Common myeloid progenitor, CD34-positive (primary cell): ENCODE measurements at places on chromosomes 13 and 19.

- no peak for DNase-seq
Observed at GRCh38 chr13:111513766-111514609, 193.5 kb downstream of the TEX29 start.

DNA sequence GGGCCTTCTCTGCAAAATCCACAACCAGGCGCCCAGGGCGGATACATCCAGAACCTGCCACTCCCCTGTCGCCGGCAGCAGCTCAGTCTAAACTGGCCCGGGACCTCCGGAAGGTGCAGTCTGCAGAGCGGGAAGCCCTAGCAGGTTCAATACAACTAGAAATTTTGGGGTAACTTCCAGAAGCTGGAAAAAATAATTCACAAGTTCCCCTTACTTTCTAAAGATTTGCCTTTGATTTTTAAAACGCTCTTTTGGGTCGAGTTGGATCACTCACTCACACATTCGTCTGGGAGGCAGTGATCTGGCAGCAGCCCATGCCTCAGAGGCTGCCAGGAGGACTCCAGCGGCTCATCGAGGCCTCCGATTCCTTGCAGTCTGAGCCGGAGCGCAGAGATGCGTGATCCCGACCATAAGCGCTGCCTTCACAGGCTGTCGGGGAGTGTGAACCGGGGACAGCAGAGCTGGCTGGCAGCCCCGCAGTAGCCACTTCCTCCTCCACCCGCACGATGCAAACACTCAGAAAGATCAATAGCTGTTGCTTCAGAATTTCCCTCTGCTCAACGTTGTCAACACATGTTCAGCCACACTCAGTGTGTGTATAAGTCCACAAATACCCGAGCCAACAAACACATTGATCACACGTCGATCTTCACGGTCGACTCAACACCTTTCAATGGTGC is 35.6 kb upstream of the ZNF507 start:
- DNase-seq, result no peak

- no peak for DNase-seq
Observed at GRCh38 chr19:58330458-58330857, 3.7 kb downstream of the ZSCAN22 start.

DNA sequence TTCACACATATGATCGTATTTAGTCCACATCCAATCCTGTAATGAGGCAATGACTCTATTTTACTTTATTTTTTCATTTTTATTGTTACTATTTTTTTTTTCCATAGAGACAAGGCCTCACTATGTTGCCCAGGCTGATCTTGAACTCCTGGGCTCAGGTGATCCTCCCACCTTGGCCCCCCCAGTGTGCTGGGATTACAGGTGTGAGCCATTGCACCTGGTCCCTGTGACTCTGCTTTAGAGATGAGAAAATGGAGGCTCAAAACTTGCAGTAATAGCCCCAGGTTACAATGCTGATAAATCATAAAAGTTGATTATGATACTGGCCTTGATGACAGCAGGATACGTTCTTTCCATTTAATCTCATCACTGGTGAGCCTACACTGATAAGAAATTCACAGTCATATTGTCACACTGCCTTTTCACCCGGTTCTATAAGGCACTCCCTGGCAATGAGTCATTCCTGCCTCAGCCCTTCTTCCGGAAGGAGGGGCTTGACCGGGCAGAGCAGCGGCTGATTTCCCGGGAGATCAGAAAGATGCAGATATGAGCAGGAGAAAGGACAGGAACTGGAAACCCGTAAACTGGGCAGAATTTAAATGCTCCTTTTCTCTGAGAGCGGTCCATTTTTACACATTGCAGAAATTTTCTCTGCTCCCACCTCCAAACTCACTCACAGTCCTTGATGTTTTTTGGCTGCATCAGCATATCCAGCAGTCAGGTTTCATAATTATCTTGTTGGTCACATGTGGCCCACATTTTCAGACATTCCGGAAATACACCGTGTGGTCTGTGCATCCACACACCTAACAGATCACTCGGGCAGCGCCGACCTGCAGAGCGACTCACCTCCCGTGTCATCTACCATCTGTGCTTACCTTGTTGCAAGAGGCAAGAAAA is 616.4 kb downstream of the EFNB2 start:
- DNase-seq, result no peak

DNA sequence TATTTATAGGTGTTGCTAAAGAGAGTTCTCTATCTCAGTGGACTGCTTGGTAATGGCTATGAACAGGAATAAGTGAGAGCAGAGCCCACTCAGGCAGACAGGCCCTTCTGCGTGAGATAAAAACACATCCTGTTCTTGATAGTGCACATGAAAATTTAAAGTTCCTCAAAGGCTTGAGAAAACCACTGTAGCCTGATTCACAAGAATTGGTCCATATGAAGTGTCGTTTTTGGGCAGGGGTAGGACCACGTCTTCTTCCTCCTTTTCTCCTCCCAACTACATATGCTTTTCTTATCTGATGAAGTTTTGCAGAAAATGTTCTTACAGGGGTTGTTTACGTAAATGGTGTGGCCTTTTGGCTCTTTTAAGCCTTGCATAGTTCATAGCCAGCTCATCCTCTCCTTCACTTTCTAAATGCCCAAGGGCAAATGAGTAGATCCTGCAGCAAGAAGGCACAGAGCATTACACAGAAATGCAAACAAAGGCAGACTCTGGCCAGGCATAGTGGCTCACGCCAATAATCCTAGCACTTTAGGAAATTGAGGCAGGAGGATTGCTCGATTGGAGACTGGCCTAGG is 53.8 kb downstream of the RNF6 start:
- DNase-seq, result peak; percentile 31
